ENCODE measurements at places on chromosomes 2 and 18.

DNA sequence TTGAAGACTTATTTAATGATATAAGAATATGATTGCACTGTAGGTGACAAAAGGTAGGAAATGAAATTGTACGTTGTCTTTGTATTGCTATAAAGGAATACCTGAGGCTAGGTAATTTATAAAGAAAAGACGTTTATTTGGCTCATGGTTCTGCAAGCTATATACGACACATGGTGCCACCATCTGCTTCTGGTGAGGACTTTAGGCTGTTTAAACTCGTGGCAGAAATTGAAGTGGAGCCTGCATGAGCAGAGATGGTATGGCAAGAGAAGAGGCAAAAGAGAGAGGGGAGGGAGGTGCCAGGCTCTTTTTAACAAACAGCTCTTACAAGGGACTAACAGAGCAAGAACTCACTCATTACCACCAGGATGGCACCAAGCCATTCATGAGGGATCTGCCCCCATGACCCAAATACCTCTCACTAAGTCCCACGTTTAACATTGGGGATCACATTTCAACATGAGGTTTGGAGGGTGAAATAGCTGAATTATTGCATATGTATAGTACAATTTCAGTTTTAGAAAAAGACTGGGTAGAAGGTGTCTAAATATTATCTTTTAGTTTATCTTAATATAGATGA lies 86.8 kb downstream of the GULP1 start:
- DNase-seq, result no peak

DNA sequence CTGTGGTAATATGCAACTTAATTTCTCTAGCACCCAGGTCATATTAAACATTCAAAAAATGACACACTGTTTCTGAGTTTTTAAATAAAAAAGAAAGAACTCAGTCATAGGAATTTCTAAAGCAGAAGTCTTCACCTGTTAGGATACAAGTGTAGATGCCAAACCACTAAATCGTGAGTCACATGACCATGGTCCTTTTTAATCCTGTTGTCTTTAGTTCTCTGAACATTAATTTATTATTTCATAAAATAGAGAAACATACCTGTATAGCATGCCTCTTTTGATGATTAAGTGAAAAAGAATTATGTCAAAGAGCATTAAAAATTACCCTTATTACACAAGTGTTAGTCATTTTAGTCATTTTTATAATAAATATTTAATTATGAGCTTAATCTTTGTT lies 398.8 kb downstream of the CCDC85A start:
- no peak for DNase-seq

DNA sequence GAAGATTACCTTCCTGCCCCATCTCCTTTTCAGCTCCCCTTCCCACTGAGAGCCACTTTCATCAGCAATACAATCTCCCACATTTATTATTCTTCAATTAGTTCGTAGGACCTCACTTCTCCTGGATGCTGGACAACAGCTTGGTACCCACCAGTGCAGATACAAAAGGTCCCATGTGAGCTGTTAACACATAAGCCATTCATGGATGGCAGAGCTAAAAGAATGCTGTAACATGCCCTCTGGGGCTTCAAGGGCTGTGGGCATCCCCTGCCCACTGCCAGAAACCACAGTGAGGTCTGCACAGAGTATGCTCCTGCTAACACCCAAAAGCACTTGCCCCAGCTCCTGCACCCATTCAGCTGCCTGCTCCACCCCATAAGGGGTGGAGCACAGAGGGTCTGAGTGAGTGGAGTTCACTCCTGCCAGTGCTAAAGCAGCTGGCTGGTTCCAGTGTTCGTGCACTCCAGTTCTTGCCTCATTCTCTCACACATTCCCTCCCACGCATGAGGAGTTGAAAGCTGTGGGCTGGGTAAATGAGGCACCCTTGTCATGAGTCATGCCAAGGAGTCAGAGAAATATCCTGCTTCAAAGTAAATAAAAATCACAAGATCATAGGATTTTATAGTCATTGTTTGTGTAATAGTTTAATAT lies 305.9 kb upstream of the TMEFF2 start:
- no peak for DNase-seq

- no peak for DNase-seq
Measured at GRCh38 chr2:40844353-40845277, 392.7 kb upstream of the SLC8A1 start.

- no peak for DNase-seq
Measured at GRCh38 chr2:158914731-158915130, 53.7 kb upstream of the TANC1 start.

DNA sequence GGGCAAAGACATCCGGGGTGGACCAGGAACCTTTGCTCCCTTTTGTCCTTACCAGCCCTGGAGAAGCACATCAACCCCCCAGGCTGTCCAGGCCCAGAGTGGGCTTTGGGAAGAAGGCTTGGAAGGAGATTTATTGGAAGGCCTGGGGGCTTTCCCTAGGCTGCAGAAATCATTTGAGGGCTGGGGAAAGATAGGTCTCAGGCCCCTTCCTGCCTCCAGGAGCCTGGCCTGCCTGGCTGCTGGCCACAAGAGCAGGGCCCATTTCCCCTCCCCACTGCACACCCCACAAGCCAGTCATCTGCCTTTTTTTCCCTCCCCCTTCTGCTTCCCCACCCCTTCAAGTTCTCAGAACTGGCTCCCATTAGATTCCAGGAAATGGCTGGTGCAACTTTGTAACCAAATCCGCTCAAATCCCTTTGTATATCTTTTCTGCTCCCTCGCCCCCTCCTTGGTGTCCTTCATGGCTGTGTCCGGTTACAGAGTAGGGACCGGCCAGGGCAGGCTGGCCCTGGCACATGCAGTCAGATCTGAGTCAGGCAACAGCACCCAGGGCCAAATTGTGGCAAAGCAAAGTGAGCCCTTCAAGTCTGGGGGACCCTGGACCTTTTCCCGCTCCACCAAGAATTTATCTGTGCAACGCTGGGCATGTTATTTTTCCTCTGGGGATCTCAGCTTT lies 20.8 kb upstream of the TNP1 start:
- no peak for DNase-seq

DNA sequence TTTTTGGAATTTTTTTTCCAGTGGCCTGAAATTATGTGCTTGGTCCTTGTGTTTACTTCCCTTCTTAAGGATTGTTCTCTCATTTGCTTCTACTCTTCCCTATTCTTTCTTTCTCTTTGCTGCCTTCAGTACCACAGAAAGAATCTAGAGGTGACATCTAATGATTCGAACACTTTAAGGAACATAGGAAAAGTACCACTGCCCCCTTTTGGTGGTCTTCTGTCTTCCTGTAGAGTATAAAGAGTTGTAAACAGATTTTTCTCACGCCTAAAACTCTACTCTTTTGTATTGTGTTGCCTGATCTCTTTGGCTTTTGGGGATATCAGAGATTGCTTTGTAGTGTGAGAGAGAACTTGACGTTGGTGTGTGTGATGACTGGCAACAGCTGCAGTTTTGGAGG lies 7.0 kb upstream of the SCTR start:
- no peak for DNase-seq

- no peak for DNase-seq
Measured at GRCh38 chr18:57603871-57604270, 17.4 kb upstream of the FECH start.

DNA sequence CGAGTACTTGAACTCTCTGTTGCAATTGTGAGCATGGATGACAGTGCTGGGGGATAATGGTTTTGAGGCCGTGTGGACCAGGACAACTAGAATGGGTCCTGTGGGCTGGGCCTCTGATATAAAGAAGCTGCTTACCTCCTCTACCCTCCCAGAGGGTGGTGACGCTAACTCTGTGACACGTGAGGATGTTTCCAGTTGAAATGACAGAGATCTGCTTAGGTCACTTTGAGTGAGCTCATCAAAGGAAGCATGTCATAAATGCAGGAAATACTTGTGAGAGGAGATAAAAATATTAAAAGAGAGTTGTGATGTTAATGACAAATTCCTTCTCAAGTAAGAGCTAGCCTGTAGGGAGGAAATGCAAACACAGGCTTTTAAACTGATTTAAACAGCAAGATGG lies 16.4 kb downstream of the RMC1 start:
- DNase-seq, result no peak

DNA sequence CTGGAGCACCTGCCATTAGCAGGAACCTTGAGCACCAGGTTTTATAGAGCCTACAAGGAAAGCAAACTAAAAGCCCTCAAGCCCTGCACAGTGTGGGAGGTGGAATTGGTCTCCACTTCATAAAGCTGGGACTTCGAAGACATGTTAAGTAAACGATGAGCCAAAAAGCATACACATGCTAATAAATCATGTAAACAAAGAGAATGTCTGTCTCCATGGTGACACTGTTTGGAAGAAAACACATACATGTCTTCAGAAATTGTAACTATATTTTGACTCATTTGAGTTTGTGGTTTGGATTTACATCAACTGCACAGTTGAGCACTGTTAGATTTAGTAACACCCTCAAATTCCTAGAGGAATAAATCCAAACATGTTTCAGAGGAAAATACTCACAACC lies 978.5 kb upstream of the LRRTM1 start:
- no peak for DNase-seq

DNA sequence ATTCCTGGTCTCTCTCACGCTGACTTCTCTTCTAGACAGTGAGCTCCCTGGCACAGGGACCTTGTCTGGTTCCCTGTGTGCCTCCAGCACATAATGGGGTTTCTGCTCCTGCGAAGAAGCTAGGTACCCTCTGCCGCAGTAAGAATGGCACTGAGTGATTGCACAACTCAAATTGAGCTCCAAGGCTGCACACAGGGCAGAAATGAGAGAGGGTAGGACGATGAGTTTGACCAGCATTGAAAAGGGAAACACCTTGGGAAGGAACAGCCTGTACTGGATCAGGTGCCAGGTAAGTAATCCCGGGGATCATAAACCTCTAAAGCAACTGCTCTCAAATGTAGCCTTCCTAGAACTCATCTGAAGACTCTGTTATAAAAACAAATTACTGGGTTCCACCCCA lies 21.0 kb upstream of the MSGN1 start:
- no peak for DNase-seq

GRCh38 chr2:53668624-53669026 lies 99.0 kb upstream of the CHAC2 start:
- no peak for DNase-seq

DNA sequence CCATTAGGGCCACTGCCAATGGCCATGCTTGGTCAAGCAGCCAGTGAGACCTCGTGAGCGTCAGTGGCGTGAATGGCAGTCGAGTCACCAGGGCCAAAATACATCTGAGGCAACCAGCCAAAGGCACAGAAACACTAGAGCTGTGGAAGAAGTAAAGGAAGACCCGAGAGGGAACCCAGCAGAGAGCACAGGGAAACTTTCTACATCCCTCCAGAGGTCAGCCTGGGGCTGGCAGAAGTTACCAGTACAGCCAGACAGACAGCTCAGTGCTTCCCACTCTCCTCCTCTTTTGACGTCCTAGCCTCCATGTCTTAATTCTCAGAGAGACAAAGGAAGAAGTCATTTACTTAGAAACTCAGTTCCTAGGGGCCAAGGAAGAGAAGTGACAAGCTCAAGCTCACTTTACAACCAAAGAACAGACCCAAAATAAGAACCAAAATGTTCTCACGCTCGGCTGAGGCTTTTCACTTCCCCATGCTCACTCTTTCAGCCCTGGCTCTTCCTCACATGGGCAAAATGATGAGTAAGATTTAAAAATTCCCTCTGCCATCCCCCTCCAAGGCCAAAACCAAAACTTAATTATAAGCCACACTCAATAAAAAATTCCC lies 8.7 kb downstream of the CYRIA start:
- DNase-seq, result no peak

- DNase-seq, result no peak
Measured at GRCh38 chr18:62487161-62487560, 35.7 kb upstream of the ZCCHC2 start.

GRCh38 chr18:78932281-78932680 lies 47.3 kb upstream of the SALL3 start:
- DNase-seq, result no peak

GRCh38 chr2:203586696-203587095 lies 51.6 kb upstream of the RAPH1 start:
- DNase-seq, result no peak

GRCh38 chr2:27724905-27725701 lies 46.4 kb upstream of the MRPL33 start:
- DNase-seq, result no peak

DNA sequence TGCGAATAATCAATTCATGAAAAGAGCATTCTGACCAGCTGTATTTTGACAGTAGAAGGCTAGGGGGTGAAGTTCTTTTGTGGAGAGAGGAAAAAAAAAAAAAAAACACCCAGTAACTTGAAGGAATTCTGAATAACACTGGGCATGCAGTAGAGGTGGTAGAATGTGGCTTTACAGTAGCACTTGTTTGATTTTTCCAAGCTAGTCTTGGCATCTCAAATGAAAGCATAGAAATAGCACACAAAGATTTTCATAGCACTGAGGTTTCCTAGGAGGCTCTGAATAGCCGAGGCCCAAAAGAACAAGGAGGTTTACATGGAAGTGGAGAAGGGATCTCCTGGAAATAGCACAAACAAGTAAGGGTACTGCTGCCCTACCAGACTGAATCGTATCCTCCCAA lies 470.2 kb upstream of the CDH20 start:
- DNase-seq, result no peak

DNA sequence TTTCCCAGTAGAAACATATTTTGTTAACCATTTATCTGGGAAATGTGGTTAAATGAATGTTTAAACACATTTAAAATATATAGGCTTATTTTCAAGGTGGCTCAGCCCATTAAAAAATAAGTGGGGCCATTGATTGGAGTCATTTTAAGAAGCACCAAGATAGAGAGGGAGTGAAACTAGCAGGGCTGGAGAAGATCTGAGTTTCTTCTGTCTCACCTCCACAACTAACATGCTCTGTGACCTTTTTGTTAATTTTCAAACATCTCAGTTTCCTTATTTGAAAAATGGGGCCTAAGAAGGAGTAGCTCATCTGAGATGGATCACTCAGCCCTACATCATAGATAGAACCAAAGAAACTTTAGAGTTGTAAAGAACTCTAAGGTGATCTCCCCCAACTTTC lies 254.8 kb downstream of the KCNS3 start:
- DNase-seq, result no peak

- DNase-seq, result no peak
Measured at GRCh38 chr2:96150791-96151594, 5.8 kb upstream of the DUSP2 start.

DNA sequence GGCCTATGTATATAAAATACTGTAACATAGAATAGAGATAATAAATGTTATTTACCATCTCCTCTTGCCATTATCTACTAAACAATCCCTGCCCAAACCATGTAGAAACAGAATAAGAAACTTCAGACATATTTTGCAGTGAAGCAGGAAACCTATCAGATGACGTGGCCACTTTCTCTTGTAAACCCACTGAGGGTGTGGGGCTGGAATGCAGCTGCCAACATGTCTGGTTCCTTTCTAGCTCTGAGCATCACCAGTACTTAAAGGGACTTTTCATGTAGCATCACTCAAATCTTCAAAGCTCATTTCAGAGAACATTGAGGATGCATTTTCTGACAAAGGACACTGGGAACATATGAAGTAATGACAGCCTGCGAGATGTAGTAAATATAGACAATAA lies 251.8 kb downstream of the LPIN1 start:
- DNase-seq, result no peak

GRCh38 chr18:67916097-67916496 lies 399.6 kb upstream of the DSEL start:
- DNase-seq, result no peak

DNA sequence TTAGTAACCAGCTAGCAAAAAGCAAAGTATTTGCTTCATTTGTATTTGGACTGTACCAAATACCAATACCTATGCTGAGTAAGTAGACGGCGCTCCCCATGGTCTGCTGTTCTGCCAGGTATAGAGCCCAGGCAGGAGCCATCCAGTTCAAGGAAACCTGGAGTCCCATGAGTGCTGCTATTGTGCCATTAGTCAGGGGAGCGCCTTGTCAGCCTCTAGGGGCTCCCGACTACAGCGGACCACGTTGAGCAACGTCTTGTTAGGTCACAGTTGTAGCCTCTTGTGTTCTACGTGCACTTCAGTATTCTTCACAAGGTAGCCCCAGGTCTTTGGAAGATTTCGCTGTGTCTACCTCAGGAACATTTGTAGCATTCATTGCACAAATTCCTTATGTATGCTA lies 21.6 kb upstream of the SLC9A2 start:
- DNase-seq, result no peak

Data from stimulated activated CD8-positive, alpha-beta memory T cell treated with anti-CD3 and anti-CD28 coated beads, Interleukin-4, amount 100 ng/mL, for 4 hours (primary cell).